ENCODE measurements at places on chromosomes 6 and 20.

DNA sequence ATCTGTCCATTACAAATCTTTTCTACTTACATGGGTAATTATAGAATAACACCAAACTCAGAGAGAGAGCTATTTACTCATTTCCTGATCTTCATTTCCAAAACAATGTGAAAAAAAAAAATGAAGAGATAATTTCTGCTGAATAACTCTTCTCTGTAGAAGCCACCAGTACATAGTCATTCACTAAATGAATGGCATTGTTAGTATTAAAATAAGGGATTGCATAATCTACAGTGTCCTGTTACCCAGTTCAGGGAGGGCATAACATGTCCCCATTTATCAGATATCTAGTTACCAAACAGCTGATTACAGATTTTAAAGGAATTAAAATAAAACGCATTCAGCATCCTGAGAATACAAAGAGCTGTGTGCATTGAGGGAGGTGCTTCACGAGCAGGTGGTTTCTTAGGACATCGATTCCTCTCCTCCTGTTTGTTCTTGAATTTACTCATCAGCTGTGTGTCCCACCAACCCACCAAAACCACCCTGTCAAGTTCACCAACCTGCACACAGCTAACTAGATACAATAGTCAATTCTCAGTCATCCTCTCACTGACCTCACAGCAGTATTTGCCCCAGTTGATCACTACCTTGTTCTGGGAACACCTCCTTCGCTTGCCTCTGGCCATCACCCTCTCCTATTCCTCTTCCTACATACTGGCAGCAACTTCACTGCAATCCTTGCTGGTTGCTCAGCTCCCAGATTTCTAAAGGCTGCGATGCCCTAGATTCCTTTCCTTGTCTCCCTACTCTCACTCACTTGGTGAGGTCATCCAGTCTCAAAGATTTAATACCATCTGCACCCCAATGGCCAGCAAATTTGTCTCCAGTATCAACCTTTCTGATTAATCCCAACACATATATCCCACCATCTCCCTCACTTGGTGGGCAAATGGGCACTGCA, 18.7 kb downstream of the CNKSR3 start:
- DNase-seq: no peak

DNA sequence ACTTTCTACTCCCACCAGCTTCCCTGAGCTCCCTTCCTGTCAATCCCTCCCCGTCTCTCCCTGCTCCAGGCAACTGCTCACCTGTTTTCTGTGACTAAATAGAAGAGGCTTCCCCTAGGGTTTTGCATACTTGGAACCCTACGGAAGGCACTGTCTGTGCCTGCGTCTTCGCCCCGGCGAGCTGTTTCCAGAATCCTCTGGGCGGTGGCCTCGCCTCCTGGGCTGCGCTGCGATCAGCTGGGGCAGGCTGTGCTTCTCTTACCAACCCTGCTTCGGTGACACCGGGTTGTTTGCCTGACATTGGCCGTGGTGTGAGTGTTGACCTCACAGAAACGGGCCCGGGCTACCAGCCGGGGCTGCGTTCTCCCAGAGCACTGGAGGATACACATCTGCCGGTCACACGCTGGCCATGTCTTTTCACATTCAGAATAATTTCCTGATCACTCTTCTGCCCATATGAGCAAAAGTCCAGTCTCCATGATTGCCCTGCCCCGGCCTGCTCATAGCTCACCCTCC, 29.4 kb upstream of the CCR6 start:
- no peak for DNase-seq

GRCh38 chr20:32439132-32439829, 81.2 kb downstream of the ASXL1 start:
- no peak for DNase-seq

DNA sequence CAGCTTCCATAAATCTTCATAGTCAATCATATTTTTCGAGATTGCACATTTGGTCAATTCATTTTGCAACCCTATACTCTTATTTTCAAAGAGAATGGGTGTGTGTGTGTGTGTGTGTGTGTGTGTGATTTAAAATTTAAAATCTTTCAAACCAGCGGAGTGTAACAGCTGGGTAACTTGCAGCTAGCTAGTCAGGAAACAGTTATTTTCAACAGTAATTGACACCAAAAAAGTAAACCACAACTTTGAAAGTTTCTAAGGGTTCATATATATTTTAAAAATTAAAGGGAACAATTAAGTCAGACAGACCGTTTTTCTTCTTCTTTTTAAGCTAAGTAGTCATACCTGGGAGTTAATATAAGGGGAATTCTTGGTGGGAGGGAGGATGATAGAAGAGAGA, 57.0 kb downstream of the PRR18 start:
- DNase-seq: no peak

GRCh38 chr6:149931501-149931900, 8.6 kb upstream of the RAET1G start:
- DNase-seq: no peak

DNA sequence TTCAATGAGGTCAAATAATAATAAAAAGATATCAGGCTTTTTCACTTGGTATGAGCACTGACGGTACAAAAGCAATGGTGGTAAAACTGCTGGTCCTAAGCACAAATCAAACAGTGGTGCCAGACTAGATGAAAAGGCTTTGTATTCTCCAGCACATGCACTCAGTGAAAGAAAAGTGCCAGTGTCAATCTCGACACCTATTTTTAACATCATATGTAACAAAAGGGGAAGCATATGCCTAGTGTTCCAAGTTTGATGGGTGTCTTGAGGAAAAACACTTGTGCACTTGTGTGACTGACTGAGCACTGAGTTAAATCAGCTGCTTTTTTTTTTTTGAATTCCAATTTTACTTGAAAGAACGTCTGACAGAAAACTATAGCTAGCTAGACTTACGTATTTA, 27.3 kb downstream of the MED23 start:
- no peak for DNase-seq

DNA sequence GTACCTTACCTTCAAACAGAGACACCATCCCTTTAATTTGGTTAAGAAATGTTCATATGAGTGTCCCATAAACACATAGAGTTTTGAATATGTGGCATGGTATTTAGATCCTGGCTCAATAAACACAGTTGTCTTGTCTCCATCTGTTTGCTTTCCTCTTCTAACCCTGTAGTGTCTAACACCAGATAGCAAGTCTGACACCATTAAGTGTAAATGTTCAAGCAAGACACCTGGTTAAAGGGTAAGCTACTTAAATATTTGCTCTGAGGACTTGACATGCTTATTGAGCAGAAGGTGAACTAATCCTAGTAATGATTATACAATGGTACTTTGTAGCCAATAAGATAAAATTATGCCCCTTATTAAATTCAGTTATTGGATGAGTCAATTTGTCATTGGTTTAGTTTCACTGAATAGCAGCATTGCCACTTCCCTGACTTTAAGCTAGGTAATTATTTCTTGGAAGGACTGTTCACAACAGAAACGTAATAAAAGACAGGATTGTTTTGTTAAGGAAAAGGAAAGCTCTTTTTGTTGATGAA, 26.9 kb upstream of the GOPC start:
- no peak for DNase-seq

DNA sequence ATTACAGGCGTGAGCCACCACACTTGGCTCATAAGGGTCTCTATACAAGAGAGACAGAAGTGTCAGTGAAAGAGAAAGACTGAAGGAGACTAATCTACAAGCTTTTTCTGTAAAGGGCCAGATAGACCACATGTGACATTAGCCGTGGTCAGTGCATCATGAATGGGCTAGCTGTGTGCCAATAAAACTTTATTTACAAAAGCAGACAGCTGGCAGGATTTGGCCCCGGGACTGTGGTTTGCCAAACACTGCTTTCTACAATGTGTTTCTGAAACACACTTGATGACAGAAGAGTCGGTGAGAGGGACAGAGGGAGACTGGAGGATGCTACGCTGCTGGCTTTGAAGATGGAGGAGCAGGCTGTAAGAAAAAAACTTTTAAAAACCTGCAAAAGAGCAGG, 285.4 kb downstream of the TFAP2C start:
- no peak for DNase-seq

GRCh38 chr6:21241231-21242130, 352.1 kb upstream of the SOX4 start:
- DNase-seq: no peak

DNA sequence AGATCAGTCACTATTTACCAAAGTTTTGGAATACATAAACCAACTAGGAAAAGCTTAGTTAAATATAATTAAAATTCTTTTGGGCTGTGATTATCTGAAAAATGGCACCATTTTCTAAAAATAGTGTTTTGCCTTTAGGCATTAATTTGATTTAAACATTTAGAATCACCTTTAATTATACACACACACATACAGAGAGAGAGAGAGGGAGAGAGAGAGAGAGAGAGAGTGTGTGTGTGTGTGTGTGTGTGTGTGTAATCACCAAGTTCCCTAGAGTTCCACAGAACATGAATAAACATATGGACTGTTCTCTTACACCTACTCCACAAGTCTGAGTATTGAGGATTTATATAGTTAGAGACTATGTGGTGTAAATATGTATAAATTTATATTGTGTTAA, 141.2 kb upstream of the ATXN1 start:
- no peak for DNase-seq

- no peak for DNase-seq
Measured at GRCh38 chr20:39347626-39348025, 385.5 kb downstream of the DHX35 start.

GRCh38 chr6:148711833-148712654, 34.8 kb upstream of the UST start:
- no peak for DNase-seq

DNA sequence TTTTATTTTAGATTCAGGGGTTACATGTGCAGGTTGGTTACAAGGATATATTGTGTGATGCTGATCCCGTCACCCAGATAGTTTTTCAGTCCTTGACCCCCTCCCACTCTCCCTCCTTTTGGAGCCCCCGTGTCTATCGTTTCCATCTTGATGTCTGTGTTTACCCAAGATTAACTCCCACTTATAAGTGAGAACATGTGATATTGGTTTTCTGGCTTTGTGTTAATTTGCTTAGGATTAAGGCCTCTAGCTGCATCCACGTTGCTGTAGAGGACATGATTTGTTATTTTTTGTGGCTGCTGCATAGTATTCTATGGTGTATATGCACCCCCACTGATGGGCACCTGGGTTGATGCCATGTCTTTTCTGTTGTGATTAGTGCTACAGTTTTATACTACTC, 178.6 kb downstream of the PLCB1 start:
- no peak for DNase-seq

- no peak for DNase-seq
Measured at GRCh38 chr20:53839423-53840176, 230.8 kb downstream of the BCAS1 start.

Data from activated CD4-positive, CD25-positive, alpha-beta regulatory T cell (primary cell).